ENCODE measurements at places on chromosomes 1 and 21.

- no peak for DNase-seq
These were observed 11.8 kb downstream of the VCAM1 start for GRCh38 chr1:100731309-100731708.

GRCh38 chr21:41024746-41025254 lies 143.2 kb upstream of the BACE2 start:
- DNase-seq: peak; percentile 53

- DNase-seq: no peak
These were observed 367.5 kb upstream of the C1orf174 start for GRCh38 chr1:4267381-4268261.

GRCh38 chr1:54989473-54989872 lies 9.0 kb downstream of the TMEM61 start:
- DNase-seq: no peak

DNA sequence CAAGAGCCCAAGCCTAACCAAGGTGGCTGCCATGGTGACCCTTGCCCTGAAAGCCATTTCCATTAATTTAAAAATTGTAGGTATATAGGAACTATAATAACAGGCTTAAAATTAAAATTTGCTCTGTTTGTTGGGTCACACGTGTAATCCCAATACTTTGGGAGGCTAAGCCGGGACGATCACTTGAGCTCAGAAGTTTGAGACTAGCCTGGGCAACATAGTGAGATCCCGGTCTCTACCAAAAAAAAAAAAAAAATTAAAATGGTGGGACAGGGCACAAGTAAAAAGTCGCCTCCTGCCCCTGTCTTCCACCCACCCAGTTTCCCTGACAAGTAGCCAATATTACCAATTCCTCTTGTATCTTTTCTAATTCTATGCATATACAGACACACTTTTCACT lies 6.6 kb downstream of the CAPZA1 start:
- DNase-seq: no peak

DNA sequence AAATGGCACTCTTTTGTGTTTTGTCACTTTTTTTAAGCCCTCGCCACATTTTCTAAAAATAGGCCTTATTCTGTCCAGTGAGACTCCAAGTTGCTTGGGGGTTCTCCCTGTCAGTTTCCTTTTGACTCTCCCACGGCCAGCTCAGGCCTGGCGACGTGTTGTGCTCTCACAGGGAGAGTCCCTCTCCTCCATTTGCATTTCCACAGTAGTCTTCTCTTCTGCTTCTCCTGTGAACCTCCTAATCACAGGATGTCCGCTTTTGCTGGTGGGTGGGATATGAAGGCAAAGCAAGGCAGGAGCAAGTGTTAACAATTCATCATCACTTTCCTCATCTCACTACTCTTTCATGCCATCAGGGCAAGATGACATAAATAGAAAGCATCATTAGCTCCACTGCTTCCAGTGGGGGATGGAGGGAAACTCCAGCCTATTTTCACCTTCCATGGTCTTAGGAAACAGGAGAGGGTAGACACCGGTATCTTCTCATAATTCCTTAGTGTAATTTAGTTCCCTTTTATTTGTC lies 99.8 kb downstream of the INTS7 start:
- DNase-seq: no peak

- no peak for DNase-seq
These were observed 24.6 kb downstream of the RUNX3 start for GRCh38 chr1:24905355-24905978.
